ENCODE measurements at places on chromosomes 5 and 9. TPM values are rescaled to one million over a fixed set of nuclear protein-coding genes. Genes with fewer than 3 reads are reported as not detected.

- peaks cover 21% of the 10 kb centered on the region for H3K4me1 ChIP-seq
- no peaks in the 10 kb centered on the region for H3K27me3 ChIP-seq
- DNase-seq = no peak
- no peak overlapping the region for H3K4me3 ChIP-seq
- no peak overlapping the region for H3K27ac ChIP-seq
These were observed 61.8 kb downstream of the PTBP3 start for GRCh38 chr9:112271466-112272098.

DNA sequence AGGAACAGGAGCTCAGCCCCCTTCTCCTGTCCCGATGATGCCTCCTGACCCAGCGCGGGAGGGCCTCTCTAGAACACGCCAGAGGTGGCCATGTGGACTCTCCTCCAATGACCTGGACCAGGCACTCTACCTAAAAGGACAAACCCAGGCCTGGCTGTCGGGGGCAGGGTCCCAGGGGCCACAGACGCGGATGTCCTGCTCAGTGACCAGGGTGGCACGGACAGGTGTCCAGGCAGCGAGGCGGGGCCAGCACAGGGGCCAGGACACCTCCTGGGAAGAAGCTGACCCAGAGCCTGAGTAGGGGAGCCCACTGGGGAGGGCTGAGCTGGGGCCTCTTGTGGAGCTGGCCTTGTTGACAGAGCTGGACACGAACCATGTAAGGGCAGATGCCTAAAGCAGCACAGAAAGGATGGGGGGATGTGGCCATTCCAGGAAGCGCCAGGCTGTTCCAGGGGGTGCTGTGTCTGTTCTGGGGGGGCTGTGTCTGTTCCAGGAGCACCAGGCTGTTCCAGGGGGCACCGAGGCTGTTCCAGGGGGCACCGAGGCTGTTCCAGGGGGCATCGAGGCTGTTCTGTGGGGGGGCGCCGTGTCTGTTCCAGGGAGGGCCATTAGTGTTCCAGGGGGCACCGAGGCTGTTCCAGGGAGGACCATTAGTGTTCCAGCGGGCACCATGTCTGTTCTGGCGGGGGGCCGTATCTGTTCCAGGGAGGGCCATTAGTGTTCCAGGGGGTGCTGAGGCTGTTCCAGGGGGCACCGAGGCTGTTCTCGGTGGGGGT, 30.5 kb downstream of the EXD3 start:
- H3K27me3 ChIP-seq = no peaks in the 10 kb centered on the region
- no peaks in the 10 kb centered on the region for H3K4me1 ChIP-seq

- H3K27ac ChIP-seq = peak overlapping the region; percentile 21
- H3K36me3 ChIP-seq = no peaks in the 10 kb centered on the region
- DNase-seq = no peak
These were observed 297.0 kb upstream of the HAPLN1 start for GRCh38 chr5:84017523-84018172.

GRCh38 chr5:37730896-37731455, 108.9 kb downstream of the GDNF start:
- H3K27ac ChIP-seq = no peak overlapping the region
- no peak for DNase-seq
- H3K4me3 ChIP-seq = no peak overlapping the region

The NFIB gene
- total RNA-seq = 12.5 TPM

Measured in WTC11 (cell line).